ENCODE measurements at places on chromosomes 12 and 14.
A peak's percentile ranks its signal among the peaks of the same experiment; 100 is the strongest.

DNA sequence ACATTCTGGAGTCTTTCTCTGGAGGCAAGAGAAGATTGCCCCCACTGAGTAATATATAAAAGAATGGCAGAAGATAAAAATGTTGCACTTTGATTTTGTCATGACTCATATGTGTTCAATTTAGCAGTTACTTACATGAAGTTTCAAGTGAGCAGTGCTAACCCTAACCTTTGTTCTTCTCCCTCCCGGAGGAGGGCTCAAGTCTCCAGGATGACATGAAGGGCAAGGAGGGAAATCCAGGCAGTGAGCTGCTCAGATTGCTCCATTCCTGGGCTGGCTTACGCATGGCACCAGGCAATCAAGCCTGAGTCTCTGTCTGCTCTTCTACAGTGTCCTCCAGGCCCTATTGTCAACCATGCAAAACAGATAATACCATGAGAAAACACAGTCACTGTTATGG is 322.3 kb downstream of the DUSP6 start:
- DNase-seq: no peak

GRCh38 chr12:1749019-1749418 is 58.1 kb downstream of the ADIPOR2 start:
- DNase-seq: no peak

DNA sequence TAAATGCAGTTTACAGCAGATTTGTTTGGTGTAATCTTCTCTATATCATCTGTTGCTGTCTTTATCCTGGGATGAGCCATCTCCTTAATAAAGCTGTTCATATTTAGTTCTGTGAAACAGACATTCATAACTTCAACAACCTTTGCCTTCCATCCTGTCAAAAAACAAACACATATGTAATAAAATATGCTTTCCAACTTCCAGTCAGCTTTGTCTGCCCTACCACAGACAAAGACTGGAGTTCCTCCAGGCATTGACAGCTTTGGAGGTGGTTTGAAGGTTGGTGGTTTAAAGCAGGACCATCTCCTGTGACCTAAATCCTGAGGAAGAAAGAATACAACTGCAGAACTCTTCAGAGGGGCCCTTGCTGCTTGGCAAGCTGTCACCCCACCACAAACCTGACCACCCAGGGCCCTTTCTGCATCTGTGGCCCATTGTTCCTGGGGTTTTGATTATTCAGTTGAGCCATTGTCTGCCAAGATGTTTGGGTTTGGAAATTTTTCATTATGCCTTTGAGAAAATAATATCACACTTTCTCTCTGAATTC is 28.2 kb upstream of the PTGR2 start:
- DNase-seq: no peak

DNA sequence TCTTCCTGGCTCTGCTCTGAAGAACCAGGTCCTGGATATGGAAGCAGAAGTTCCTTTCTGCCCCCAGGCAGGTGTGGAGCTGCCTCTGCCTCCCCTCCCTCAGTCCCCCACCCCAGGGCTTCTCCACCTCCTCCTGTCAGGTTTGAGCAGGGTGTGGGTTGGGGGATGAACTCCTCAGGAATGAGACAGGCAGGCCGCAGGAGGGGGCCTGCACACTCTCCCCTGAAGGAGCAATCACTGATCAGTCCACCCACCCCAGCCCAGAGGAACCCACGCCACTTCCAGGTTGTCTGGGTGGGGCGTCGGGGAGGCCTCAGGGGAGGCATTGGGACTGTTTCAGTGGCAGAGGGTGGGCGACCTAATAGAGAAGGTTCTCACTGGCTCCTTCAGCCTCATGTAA is 26.6 kb downstream of the FAIM2 start:
- DNase-seq: no peak

GRCh38 chr12:63045020-63045860 is 105.8 kb downstream of the AVPR1A start:
- no peak for DNase-seq

- no peak for DNase-seq
These were observed 571.4 kb upstream of the ATP2B1 start for GRCh38 chr12:90280033-90280432.

GRCh38 chr14:68719634-68720384 is 73.1 kb downstream of the ZFP36L1 start:
- peak; percentile 64 for DNase-seq

- DNase-seq: no peak
These were observed 158.0 kb downstream of the RIMBP2 start for GRCh38 chr12:130557886-130558765.

DNA sequence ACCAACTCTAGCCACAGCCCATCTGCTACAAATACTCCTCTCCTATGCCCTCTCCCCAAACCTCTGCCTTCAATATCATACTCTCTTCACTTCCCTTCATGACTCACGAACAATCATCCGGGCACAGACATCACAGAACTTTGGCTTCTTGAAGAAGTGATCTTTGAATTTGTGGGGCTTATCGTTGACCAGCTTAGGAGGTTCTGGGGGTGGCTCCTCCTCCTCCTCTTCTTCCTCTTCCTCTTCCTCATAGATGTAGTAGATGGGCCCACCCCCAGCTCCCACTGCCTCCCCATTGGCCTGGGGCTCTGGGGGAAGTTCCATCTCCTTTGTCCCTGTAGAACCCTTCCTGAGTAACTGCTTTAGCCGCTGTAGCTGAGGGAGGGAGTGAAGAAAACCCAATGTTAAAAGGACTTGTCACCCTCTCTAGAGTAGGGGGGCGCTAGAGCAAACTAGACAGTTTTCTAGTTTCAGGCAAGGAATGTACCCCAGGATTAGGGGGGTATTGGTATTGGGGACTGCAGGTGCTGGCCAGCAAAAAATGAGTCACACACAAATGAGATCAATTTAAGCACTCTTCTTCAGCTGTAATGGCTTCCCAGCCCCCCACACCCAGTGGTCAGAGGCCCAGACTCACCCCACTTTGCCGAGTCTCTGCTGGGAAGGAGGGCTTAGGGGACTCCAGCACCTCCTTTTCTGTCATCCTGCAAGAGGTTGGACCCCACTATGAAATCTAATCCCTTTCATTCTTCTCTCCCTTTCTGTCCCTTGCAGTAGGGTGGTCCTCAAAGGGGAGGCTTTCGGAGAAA is 1.8 kb downstream of the STAC3 start:
- DNase-seq: no peak

DNA sequence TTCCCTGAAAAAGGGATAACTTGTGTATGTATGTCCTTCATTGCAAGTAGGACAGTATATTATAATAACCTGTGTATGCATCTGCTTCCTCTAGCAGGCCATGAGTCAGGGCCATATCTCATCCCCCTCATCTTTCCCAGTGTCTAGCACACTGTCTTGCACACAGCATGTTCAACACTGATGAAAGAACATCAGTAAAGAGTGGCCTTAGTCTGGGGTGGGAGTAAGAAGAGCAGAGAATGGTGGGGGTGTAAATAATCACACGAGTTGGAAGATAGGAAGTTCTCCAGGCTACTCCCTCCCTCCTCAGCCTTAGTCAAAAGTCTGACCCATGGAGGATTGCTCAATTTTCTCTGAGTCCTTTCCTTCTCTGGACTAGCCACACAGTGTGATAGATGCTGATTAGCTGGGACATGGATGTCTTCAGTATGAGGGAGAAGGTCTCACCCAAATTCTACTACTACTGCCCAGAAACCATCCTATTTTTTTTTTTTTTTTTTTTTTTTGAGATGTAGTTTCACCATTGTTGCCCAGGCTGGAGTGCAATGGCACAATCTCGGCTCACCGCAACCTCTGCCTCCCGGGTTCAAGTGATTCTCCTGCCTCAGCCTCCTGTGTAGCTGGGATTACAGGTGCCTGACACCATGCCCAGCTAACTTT is 14.6 kb upstream of the SP1 start:
- no peak for DNase-seq

- DNase-seq: peak; percentile 68
These were observed 11.9 kb downstream of the SCNN1A start for GRCh38 chr12:6363330-6364043.

GRCh38 chr12:41795051-41795600 is 349.5 kb downstream of the GXYLT1 start:
- DNase-seq: no peak

GRCh38 chr12:123479442-123480180 is 21.7 kb downstream of the SNRNP35 start:
- DNase-seq: no peak

DNA sequence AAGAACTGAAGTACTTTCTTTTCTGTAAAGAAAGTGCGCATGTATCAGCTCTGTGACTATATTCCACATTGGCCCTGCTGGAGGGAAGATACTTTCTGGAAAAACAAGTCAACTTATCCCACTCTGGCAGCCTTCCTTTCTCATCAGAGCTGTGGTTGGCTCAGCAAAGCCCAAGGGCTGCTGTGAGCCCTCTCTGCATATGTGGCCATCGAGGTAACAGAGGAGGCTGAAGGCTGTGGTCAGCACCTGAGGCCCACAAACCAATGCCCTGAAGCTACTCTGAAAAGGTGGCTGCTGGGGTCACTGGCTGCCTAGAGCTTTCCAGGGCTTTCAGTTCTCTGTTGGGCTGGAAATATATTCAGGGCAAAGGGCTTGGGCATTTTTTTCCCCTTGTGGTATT is 70.8 kb upstream of the IGF1 start:
- no peak for DNase-seq

DNA sequence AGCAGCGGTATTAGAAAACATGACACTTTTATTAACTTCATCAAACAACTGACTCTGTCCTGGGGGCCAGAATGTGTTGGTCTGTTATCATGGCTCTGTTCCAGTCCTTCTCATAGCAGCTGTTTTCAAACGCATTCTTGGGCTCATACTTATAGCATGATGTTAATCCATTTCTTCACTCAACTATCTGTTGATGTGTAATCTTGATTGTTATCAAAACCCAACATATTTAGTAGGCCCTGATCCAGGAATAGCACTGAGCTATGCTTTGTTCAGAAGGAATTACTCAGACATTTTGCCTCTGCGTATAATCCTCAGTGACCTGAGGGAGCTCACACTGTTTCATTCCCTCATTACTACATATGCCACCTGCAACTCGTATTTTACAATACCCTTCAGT is 315.9 kb downstream of the BMP4 start:
- no peak for DNase-seq

- peak; percentile 47 for DNase-seq
These were observed 70.2 kb downstream of the IRF2BPL start for GRCh38 chr14:76958020-76958979.

- no peak for DNase-seq
These were observed 358.8 kb downstream of the GLT1D1 start for GRCh38 chr12:129211862-129212630.

GRCh38 chr14:76961631-76962302 is 66.7 kb downstream of the IRF2BPL start:
- DNase-seq: peak; percentile 98

GRCh38 chr12:21773806-21774205 is 700 bp downstream of the KCNJ8 start:
- no peak for DNase-seq

- DNase-seq: no peak
These were observed 1994.5 kb upstream of the FLRT2 start for GRCh38 chr14:83535444-83535843.

DNA sequence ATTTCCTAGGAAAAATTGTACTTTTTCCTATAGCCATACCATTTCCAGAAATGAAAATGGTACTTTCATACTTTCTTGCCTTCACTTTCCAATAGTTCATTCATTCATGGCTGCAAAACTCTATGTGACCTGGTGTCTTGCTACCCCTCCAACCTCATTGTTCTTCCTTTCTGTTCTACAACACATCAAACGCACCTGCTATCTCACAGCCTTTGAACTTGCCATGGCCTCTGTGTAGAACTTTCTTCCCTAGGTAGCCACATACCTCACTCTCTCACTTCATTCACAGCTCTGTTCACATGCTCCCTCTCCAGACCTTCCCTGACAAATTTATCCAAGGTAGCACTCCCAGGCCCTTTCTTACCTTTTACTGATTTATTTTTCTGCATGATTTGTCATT is 149.2 kb downstream of the DUSP6 start:
- no peak for DNase-seq

DNA sequence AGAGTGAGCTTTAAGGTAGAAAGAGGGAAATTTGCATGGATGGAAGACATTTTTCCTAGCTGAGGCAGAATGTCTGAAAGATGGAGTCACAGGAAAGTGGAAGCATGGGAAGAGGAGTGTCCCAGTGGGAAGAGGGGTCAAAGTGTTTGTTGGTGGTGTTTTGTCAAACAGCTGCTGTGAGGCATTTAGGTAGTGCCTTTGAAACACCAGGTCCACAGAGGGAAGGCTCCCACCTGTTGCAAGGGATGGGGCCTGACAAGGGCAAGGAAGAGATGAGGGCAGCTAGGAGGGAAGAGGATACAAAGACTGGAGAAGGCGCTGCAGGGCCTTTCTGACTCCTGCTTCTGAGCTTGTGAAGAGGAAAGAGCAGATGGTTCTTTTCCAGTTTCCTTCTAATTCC is 91.8 kb upstream of the CISTR start:
- no peak for DNase-seq

GRCh38 chr14:68823434-68824206 is 30.8 kb upstream of the ZFP36L1 start:
- no peak for DNase-seq

DNA sequence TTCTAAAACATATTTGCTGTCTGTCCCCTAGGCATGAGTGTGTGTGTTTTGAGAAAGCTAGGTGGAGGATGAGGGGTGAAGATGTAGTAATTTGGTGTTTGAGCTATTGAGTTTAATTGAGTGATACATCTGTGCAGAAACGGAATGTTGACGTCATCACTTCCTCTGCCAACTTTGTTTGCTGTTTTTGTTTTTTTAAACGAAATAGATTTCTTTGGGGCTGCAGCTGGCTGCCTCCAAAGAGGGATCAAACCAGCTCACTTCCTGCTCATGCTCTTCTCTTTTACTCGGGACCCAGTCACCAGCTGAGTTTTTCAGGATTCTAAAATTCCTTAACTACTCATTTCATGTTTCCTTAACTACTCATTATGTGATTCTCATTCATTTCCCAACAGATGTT is 19.5 kb upstream of the CRACR2A start:
- no peak for DNase-seq

DNA sequence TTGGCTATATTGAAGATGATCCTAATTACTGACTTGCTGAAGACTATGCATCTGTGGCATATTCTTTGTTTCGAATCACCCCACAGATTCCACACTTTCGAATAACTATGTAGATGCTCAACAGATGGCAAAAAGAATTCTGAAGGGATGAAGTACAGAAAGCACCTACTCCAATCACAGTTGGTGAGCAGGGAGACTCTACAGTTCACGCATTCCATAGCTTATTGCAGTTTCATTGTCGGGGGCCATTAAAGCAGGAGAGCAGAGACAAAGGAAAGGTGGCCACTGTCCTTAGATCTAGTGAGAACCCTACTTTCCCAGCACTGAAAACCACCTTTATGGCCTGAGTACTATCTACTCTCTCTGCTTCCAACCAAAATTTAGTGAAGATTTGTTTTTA is 191.9 kb downstream of the STXBP6 start:
- no peak for DNase-seq

Data from CD4-positive, alpha-beta T cell treated with Interleukin-17A for 1 hour (primary cell).